ENCODE measurements at places on chromosomes 1 and 21.
A peak's percentile ranks its signal among the peaks of the same experiment; 100 is the strongest.

DNA sequence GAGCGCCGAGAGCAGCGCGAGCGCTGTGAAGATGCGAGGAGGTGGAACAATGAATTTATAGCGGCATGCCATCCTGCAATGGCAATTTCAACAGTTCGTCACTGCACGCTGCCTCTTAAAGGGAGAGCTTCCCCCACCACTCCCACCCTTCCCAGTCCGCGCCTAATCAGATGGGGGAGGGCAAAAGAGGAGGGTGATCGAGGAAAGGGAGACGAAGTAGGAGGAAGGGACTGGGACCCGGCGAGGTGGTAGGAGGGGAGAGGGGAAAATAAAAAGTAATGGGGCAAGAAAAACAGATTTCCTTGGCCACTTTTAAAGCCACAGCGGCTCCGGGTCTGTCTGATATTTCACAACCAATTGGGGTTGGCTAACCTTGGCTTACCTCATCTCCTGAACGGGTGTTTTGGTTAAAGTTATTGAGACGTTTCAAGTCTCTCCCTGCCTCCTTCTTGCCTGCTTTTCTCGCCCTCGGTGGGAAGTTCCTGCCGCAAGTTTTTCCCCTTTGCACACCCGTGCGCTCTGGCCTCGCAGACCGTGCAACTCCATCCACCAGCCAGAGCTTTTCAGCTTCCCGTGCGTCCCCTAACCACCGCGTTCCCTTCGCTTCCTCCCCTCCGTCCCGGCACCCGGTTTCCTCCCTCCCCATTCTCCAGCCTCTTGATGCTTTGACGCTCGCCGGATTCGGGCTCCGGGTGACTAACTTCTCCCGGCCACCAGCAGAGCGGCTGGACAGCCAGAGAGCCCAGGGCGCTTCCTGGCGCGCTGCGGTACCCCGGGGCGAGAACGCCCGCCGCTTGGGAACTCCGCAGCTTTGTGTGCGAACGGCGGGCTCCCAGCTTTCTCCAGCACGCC, at the start of gene ADAMTS5:
TSS of gene ADAMTS5 (minus strand) at position 27 of the 852 bp plus-strand sequence. CDS start 697 bp downstream, outside the sequence.
- DNase-seq = peak; percentile 75

DNA sequence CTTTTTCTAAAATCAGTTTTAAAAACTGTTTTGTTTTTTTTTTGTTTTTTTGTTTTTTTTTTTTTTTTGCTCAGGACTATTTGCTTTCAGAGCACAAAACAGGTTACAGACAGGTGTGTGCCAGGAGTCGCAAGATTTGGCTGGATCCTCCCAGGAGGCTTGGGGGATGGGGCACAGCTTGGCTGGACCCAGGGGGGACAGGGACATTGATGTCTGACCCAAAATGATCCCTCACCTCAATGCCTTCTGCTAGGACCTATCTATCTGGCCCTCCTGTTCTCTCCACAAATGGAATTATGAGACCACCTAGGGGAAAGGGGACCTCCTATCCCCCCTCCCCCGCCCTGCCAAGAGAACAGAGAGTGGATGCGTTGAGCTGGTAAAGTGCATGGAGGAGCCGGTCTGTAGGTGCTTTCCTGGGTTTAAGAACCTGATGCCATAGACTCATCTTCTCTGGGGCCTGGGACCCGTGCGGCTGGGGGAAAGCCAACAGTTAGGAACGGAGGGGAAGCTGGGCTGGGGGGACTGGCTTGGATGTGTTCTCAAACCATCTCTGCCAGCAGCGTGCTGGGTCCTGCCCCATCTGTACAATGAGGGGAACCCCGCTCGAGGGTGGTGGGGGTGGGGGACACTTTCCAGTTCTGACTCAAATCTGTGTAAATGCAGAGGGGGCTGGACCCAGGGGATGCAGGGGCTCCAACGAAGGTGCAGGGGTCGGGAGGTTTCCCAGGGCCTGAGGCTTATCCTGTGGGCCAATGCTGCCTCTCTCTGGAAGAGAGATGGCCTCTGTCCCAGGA, 28.9 kb downstream of the RUNX3 start:
- no peak for DNase-seq

- DNase-seq = no peak
Observed at GRCh38 chr1:212173567-212173966, 111.6 kb upstream of the PPP2R5A start.

- no peak for DNase-seq
Observed at GRCh38 chr21:45726438-45726837, 82.9 kb downstream of the PCBP3 start.

- no peak for DNase-seq
Observed at GRCh38 chr1:40056519-40057309, 16.2 kb downstream of the CAP1 start.

- peak; percentile 84 for DNase-seq
Observed at GRCh38 chr1:244918421-244919319, 54.3 kb upstream of the HNRNPU start.

- DNase-seq = peak; percentile 54
Observed at GRCh38 chr1:21651214-21652042, 17.7 kb downstream of the RAP1GAP start.

Data from NB4 (cell line).